ENCODE measurements at places on chromosomes 16 and 17.

GRCh38 chr16:88938777-88939244, 38.2 kb downstream of the CBFA2T3 start:
- DNase-seq = no peak

- DNase-seq = no peak
Measured at GRCh38 chr16:83581082-83581481, 226.7 kb upstream of the HSBP1 start.

DNA sequence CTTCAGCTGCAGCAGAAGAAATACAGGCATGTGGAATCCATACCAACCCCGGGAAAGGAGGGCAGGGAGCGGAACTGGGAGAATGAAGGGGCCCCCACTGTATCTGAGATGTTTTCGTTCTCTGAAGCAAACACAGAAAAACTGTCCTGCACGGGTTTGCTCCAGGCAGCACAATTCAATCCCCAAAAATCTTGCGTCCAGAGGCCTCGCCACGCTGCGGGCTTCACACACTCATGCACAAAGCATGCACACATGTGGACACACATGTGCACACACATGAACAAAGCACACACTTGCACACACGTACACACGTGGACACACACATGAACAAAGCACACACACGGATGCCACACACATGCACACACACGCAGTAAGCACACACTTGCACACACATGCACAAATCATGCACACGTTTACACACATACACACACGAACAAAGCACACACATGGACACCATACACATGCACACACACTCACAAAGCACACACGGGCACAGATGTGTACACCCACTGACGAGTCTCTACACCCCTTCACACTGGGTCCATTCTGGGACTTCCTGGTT, 27.3 kb downstream of the COX4I1 start:
- DNase-seq = no peak

- no peak for DNase-seq
Measured at GRCh38 chr17:81365148-81365600, 30.1 kb upstream of the BAHCC1 start.

- no peak for DNase-seq
Measured at GRCh38 chr17:77317091-77317750, 176.5 kb downstream of the SEC14L1 start.

GRCh38 chr16:85570735-85571562, 42.2 kb upstream of the GSE1 start:
- no peak for DNase-seq

DNA sequence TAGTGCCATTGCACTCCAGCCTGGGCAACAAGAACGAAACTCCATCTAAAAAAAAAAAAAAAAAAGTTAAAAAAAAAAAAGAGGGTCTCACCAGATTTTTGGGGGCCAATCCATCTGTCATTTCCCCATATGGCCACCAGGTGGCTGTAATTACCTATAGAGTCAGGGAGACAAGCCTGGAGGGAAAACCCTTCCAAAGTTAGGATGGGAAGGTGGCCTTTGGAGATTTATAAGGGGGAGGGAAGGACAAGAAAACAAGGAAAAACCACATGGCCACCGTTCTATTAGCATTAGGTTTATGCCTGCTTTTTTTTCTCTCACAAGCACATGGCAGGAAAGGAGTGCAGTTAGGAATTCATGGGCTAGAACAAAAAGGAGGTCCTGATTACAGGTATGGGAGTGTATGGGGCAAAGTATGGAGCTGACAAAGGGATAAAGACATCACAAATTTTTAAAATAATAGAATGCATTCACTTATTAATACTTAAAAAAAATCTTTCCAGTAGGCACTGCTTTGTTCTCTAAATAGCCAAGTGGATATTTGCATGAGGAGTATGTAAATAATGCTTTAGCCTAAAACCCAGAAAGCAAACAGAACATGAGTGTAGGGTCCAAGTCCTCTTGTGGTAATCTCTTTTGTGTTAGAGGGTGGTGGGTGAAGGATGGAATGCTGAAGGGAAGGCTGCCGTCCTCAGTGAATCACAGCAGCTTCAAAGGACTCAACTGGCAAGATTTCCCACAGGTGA, 5.1 kb downstream of the CYB5D1 start:
- no peak for DNase-seq

DNA sequence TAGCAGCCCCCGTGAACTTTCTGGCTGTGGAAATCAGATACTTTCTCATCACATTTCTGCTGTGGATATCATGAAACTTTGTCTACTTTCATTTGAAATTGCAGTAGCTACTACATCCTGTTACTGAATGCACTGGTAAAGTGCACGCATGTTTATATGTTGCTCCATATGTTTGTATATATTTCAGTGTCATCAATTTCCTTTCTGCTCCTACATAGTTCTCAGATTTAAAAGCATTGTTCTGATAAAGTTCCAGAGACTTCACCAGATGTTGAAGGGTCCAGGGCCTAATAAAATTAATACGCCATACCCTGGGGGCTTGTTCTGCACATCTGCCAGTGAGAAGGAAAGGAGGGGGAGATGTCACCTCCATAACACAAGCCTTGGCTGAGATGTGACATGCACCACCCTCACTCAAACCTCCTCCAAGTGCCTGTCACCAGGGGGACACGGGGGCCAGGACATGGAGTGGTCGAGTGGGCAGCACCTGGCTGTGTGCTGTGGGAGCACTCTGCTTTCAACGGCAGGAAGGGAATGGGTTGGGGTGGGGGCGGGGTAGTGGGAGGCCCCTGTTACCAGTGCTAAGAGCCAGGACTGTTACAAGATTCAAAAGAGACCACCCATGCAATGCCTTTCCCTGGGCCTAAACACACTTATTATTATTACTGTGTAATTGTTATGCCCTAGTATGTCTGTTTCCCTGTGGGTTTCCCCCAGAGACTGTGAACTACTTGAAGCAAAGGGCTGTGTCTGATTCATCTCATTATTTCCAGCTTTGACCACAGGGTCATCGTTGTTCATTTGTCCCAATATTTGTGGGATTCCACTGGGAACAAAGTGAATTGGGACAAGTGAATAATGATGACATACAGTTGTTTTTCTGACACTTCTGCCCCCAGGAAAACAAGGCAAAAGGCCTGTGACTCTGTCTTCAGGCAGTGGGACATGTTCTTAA, 193.4 kb downstream of the FOXL1 start:
- no peak for DNase-seq

- DNase-seq = peak; percentile 22
Measured at GRCh38 chr17:76681222-76682137, 29.3 kb downstream of the MXRA7 start.

- no peak for DNase-seq
Measured at GRCh38 chr17:63956296-63956920, 16.3 kb downstream of the SCN4A start.

- DNase-seq = no peak
Measured at GRCh38 chr16:52022177-52022576, 524.8 kb downstream of the TOX3 start.

- no peak for DNase-seq
Measured at GRCh38 chr17:73620414-73620813, 23.8 kb downstream of the SDK2 start.

DNA sequence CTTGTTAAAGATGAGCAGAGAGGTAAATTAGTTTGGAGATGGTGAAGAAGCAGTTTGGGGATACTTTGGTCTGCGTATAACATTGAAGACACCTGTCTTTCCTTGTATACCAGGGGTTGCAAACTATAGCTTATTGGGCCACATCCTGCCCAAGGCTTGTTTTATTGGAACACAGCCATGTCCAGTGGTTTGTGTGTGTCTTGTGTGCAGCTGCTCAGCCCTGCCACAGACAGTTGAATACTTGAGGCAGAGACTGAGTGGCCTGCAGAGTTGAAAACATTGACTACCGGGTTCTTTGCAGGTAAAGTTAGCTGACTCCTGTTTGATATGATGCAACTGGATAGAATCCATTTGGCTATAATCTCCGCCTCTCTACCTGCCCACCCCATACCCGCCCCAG, 224.4 kb downstream of the PRKCA start:
- DNase-seq = no peak

DNA sequence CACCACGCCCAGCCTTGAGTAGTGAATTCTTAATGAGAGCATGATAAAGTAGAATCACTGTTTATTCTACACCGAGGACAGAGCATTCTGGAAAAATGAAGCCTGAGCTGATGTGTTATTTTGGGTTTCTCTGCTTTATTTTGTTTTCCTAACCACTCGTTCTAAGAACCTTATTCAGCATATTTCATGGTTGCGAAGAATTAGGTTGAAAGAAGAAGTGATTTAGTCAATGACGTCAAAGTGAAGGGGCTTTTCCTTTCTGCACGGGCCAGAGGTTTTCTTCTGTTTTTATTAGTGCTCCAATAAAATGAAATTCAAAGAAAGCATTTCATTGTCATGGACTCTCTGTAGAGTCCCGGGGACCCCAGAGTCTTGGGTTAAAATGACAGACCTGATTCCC, 178.5 kb downstream of the MAF start:
- DNase-seq = no peak

DNA sequence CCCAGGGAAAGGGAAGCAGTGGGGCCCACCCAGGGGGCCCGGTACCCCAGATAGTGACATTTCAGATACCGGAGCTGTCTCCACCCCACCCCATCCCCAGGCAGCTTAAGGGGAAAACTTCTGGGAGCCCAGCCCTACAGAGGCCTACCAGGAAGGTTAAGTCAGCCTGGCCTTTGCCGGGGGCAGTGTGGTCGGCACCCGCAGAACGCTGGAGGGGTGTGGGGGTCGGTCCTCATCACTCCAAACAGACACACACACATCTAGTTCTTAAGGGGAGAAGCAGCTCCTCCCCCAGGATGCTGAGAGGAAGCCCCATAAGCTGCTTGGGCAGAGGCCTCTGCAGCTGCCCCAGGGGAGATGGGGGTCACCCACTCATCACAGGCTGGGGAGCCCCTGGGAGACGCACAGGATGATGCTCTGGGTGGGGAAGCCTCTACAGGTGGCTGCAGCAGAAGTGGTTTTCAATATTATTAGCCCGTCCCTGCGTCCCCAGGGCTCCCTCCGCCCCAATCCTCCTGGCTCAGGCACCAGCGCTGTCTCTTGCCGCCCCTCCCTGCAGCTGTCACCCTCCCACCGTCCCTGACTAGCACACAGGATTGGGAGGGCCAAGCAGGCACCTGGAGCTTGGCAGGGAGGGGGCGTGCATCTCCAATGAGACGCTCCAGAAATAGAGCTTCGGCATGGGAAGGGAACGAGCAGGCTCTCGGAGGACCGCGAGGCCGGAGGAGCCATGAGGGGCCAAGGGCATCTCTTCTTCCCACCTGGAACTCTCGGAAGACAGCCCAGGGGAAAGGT, 1.4 kb upstream of the ABR start:
- DNase-seq = no peak

DNA sequence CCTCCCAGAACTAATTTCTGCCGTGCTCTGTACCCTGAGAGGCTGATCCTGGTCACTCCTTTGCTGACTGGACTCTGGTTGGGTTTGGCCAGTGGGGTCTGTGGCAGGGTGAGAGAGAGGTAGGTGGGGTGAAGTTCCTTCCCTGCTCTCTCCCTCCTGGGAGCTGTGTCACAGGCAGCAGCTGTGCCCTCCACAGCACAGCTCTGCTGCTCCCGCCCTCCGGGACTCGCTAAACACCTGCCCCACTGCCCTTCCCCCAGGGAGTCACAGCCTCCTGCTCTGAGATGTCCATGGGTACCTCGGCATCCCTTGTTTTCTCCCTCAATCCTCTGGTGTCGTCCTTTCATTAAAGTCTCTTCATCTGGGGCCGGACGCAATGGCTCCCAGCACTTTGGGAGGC, 66.4 kb downstream of the SRCIN1 start:
- DNase-seq = no peak

GRCh38 chr16:11639008-11639562, 29.2 kb upstream of the SNN start:
- DNase-seq = no peak

- no peak for DNase-seq
Measured at GRCh38 chr16:76800196-76800595, 390.8 kb upstream of the MON1B start.

DNA sequence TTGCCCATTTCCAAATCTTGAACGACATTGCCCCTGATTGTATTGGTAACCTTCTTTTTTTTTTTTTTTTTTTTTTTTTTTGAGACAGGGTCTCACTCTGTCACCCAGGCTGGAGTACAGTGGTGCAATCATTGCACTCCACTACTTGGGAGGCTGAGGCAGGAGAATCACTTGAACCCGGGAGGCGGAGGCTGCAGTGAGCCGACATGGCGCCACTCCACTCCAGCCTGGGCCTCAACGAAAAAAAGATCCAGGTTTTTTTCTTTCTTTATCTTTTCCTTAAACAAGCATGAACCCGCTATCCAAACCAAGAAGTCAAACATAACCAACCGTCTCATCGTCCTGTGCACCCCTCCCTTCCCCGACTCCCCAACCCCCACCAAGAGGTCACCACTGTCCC, 47.6 kb upstream of the RPH3AL start:
- DNase-seq = no peak

GRCh38 chr16:57341062-57341440, 17.5 kb upstream of the CCL22 start:
- DNase-seq = no peak

DNA sequence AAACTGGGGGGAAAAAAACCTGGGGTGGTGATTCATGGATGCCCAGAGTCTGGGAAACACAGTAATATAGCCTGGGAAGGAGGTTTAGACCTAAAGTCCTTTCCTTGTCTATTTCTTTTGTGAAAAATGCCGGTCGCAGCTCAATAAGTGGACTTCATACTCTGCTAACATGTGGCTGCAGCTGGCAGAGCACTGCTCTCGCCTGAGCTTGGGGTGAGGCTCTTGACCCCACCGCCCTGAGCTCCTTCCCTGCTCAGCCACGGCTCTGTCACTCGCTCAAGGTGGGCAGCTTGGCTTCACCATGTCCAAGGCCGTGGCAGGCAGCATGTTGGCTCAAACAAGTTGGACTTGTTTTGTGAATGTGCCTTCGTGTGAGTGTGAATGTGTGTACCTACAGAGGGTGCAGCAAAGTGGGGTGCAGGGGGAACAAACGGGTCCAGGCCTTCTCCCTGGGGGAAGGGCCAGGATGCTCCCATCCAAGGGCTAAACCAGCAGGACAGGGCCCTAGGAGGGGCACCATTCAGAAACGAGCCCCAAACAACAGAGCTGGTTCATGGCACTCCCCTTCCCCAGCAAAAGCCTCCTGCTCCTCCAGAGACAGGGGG, 4.9 kb downstream of the FA2H start:
- DNase-seq = no peak

GRCh38 chr16:30585022-30585399, 486 bp downstream of the ZNF785 start:
- no peak for DNase-seq

DNA sequence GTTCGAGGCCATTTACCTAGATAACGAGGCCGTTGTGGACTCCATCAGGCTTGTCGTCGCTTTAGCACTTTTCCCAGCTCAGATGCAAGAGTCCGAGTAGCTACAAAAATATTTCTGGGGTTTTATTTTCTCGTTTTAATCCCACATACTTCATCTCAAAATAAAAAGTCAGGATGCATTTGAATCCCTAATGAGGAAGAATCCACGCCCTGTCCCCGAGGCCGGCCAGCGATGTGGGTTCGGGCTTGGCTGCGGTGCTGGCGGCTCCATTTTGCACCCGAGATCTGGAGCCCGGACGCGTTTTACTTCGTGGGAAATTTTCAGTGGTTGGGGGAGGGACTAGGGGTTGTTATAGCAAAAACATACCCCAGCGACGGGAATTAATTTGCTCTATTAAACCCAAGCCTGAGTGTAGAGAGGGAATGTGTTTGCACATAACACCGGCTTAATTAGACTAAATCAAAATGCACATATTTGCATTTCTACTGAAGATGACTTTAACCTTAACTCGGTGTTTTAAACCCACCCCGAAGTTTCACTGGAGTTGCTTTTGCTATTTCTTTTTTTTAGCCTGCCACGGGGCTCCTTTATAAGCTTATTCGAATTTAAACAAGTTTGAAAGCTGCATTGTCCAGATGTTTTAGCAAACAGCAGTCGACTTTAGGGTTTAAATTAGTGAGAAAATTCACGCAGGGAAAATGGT, 4.8 kb downstream of the IRX5 start:
- DNase-seq = no peak

GRCh38 chr17:50278526-50279180, 4.4 kb downstream of the TMEM92 start:
- DNase-seq = no peak
